ENCODE measurements at places on chromosomes 13 and 19.
A peak's percentile ranks its signal among the peaks of the same experiment; 100 is the strongest.

- DNase-seq, result peak; percentile 63
These were observed 7.1 kb upstream of the PDE4C start for GRCh38 chr19:18233224-18233825.

- DNase-seq, result no peak
These were observed 81.8 kb downstream of the SPRY2 start for GRCh38 chr13:80259159-80259558.

DNA sequence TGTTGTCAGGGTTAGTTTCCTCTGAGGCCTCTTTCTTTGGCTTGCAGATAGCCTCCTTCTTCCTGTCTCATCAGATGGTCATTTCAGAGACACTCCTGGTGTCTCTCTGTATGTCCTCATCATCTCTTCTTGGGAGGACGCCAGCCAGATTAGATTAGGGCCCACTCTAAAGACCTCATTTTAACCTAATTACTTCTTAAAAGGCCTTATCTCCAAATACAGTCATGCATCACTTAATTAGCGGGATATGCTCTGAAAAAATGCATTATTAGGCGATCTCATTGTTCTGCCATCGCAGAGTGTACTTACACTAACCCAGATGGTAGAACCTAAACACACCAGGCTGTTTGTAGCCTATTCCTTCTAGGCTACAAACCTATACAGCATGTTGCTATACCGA is 89.0 kb downstream of the CDK8 start:
- DNase-seq, result no peak

DNA sequence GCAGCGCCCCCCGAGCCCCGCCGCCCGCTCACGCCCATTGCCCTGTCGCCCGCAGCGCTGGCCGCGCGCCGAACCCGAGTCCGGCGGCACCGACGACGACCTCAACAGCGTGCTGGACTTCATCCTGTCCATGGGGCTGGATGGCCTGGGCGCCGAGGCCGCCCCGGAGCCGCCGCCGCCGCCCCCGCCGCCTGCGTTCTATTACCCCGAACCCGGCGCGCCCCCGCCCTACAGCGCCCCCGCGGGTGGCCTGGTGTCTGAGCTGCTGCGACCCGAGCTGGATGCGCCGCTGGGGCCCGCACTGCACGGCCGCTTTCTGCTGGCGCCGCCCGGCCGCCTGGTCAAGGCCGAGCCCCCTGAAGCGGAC is 518 bp downstream of the KLF2 start:
- no peak for DNase-seq

- DNase-seq, result peak; percentile 15
These were observed 88.6 kb upstream of the MYCBP2 start for GRCh38 chr13:77415253-77416071.

DNA sequence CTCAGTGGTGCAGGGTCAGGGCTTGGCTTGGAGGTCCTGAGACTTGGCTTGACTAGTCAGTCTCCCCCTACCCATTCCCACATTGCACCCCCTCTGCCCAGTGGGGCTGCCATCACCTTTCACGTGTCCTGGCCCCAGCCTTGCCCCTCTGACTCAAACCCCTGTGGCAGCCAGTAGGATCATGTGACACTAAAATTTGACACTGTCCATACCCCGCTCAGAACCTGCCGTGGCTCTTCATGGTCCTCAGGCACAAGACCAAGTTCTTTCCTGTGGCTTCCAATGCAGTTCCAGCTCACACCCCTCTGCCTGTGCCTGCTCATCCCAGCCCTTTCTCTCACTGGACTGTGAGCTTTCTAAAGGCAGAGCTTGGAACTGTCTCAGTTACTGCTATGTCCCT is 2.2 kb downstream of the PSMD8 start:
- no peak for DNase-seq

- DNase-seq, result no peak
These were observed 576.0 kb downstream of the PCDH17 start for GRCh38 chr13:58207501-58207900.

- DNase-seq, result no peak
These were observed 342.7 kb downstream of the ENOX1 start for GRCh38 chr13:43444081-43444480.

DNA sequence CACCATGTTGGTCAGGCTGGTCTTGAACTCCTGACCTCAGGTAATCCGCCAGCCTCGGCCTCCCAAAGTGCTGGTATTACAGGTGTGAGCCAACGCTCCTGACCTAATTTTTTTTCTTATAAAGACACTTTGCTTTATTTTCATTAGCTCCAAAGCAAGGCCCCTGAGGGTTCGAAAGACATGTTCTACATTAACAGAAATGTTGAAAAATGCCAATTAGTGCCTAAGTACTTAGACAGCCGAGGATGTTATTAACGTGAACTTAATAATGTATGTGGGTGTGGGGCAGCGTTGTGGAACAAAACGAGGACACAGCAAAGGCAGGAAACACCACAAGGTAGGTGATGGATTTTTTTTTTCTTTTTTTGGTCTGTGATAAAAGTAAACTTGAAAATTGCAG is 82.4 kb downstream of the COL4A1 start:
- no peak for DNase-seq

DNA sequence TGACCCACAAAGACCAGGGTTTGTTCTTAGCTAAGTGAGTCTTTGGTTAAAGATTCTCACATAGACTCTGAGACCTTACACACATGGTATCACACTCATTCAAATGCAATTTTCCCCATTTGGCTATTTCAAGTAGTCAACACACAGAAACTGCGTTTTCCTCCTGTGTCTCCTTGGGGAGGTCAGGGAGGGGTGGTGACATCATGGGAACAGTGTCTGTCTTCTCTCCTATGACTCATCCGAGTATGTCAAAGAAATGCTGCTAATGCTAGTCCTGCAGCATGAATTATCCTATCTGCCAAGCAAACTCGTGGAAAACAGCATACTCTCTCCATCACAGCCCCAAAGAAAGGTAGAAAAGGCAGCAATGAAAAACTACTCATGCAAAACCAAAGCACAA is 100.2 kb downstream of the ENOX1 start:
- peak; percentile 81 for DNase-seq

GRCh38 chr13:76198568-76199163 is 562.5 kb downstream of the LMO7 start:
- no peak for DNase-seq

DNA sequence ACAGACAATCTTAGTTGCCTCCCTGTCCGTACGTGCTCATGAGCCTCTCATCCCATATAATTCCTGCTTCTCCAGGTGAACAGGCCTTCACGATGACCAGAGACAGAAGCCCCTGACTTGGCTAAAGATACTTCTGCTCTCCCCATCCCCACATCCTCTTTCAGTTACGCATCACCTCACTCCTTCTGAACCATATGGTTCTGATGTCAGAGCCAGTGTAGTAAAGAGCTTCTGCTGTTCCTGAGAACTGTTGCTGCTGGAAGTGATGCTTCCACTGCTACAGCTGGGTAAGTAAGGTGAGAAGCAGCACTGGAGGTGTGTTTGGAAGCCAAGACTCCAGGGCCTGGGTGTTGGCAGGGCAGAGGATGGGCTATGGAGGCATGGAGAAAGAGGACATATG is 12.9 kb downstream of the SIGLECL1 start:
- DNase-seq, result no peak

DNA sequence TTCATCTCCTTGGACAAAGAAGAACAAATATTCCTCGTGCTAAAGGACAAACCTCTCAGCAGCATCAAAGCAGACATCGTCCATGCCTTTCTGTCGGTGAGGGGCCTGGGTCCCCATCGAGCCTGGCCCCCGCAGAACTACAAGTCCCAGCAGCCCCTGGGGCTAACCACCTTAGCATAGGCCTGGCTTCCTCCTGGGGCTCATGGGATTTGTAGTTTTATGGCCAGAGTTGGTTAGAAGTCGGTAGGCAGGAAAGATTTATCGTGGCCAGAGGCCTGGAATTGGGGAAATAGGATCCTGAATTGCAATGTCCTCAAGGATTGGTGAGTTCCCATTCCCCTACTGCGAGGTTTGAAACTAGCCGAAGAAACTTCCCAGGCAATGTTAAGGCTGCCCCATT is 19.6 kb downstream of the TMEM150B start:
- peak; percentile 46 for DNase-seq

DNA sequence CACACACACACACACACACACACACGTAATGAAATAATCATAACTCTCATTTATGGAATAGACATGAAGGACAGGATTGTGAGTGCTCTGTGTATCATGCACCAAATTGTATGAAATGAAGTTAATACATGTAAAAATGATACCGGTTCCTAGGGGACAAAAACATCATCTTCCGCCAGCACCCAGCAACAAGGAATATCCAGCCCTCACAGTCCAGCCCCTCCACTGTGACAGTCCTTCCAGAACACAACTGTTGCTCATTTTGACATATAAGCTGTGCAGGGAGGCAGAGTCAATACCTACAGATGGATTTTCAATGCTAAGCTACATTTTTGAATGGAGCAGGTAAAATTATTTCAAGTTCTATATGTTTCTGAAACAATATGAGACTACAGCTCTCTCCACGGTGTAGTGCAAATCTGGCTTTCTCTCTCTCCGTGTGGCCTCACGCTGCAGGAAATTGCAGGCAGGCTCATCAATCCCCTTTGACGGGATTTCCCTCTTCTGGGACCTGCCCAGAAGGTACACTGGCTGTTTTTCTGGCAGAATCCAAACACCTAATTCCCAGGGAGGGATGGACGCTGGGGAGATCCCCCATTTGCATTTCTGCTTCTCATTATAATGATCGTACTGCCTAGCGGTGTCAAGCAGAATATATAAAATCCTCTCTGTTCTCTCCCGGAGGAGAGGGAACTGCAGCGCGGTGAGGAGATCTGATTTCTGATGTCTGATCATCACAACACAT is 494.0 kb downstream of the LIG4 start:
- no peak for DNase-seq

- peak; percentile 57 for DNase-seq
These were observed 238.7 kb downstream of the KCTD12 start for GRCh38 chr13:76647550-76647949.

DNA sequence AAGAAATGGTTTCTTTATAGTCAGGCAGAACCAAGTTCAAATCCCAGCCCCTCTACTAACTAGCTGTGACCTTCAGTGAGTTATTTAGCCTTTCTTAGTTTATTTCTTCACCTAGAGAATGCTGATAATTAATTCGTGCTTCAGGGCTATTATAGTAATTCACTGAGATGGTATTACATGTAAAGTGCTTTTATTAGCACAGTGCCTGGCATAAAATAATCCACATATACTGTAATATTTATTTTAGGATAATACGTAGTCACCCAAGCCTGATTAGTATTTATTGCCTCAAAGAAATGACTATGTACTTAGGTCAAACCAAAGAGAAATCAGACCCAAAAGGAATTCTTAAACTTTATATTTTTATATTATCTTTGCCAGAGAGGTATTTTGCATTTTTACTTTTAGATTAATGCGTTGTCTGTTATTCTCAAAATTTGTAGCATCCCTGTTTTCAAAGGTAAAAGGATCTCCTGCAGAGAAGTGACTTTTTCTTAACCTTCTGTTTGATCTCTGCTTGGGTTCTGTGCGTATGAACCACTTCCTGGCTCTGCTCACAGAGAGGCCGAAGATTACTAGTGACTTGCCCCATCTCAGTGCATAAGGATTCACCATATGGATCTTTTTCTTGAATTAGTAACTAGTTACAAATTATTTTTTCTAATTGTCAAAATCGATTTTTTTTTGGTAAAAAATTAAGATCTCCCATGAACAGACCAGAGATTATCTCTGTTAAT is 19.7 kb downstream of the UBAC2 start:
- DNase-seq, result no peak

GRCh38 chr13:110396913-110397381 is 89.9 kb downstream of the COL4A2 start:
- DNase-seq, result peak; percentile 94

DNA sequence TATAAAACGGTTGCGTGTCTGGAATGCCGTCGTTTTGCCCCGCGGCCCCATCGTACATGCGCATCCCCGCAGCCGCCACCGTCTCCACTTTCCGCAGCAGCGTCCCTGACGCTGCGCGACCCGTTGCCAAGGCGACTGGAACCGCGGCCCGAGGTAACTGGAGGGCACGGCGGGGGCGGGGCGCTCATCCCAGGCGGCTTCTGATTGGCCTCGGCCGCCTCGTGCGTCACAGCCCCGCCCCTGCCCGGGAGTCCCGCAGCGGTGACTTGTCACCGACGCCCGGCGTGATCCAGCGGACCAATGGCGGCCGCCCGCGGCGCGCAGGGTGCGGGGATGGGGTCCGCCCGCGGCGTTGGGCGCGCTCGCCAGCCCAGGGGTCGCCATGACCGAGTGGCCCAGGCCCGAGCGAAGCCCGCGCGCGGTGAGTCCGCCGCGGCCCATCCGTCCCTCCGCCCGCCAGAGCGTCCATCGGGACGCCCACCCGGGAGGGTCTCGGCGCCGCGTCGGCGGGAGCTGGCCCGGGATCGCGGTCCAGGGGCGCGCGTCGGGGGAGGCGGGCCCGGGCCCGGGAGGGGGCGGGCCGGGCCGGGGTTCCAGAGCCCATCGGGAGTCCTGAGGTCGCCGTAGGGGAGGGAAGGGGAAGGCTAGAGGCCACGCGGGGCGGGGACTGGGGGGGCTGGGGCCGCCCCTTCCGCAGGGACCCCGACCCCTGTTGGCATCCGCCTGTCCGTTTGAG is at the start of gene ZSCAN1:
Gene ZSCAN1, plus strand, starts transcription at position 285 of the 736 bp plus-strand sequence. CDS start 3,812 bp downstream, outside the sequence.
- DNase-seq, result peak; percentile 52

DNA sequence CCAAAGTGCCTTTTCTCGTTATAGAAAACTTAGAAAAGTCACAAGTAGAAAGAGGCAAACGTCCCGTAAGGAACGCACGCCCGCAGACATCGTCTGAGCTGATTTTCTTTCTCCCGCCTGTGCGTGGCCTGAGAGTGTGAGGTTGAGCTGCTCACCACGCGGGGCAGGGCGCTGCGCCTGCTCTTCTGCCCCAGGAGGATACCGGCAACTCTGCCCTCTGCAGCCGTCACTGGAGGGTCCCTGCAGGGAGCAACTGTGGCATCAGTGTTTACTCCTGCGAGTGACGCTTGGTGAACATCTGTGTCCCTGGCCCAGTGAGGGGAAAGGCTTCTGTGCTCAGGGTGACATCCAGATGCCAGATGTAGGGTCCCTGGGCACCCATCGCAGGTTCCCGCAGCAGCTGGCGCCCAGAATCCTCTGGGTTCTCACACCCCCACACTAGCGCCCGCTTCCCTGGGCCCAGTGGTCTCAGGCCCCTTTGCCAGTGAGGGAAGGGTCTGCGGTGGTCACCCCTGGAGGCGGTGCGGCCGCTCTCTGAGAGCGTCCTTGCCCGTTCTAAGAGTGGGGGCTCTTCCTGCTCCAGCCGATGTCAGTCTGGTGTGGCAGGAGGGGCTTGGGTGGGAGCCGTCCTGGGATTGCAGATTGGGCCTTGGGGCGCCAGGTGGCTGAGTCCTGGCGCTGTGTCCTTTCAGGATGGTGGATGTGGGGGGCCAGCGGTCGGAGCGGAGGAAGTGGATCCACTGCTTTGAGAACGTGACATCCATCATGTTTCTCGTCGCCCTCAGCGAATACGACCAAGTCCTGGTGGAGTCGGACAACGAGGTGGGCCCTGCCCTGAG is 17.4 kb upstream of the GNA15 start:
- DNase-seq, result no peak

DNA sequence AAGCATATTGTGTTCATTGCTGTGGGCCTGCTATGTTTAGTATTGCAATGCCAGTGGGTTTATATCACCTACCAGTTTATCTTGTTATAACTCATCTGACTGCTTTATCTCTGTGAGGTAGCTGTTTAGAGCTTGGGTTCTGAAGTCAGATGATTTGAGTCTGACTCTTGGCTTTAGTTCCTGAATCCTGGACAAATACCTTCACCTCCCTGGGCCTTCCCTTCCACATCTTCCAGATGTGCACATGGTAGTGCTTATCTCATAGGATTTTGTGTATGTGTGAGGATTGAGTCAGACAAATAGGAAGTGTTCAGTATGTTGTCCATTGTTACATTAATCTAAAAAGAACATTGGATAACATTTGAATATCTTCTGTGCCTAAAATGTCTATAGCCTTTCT is 63.5 kb upstream of the ANKRD10 start:
- no peak for DNase-seq

Measured in epithelial cell of esophagus (primary cell).